ENCODE measurements at places on chromosomes 6 and 20. TPM values are rescaled to one million over a fixed set of nuclear protein-coding genes. Genes with fewer than 3 reads are reported as not detected.

GRCh38 chr6:150212778-150213177, 69.9 kb downstream of the PPP1R14C start:
- no peaks in the 10 kb centered on the region for H3K27me3 ChIP-seq
- no peaks in the 10 kb centered on the region for H3K36me3 ChIP-seq
- H3K27ac ChIP-seq = no peak overlapping the region
- no peak for DNase-seq

DNA sequence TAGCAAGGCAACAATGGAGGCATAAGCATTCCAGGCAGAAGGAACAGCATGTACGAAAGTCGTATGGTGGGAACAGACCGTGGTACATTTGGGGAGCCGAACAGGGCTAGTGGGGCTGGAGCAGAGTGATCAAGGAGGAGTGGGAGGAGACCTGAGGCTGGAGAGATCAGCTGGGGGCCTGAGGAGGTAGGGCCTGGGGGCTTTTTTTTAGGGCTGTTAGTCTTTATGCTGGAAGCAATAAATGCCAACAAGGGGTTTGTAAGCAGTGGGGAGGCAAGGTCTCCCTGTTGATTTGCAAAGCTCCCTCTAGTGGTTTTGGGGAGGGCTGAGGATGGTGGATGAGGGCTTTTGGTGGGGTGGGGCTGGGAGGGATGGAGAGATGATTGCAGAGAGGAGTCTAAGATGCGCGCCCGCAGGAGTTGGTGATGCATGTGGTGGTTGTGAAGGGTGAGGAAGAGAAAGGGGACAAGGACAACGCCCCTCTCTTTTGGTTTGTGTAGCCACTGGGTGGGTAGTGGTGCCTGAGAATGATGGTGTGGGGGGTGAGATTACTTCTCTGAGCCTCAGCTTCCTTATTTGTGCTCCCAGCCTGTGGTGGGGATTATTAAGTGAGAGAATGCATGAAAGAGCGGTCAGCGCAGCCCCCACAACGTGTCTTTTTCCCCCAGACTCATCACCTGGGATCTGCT, 74.1 kb upstream of the TOX2 start:
- DNase-seq = no peak
- H3K4me3 ChIP-seq = no peak overlapping the region
- H3K27ac ChIP-seq = no peak overlapping the region
- peaks cover 4% of the 10 kb centered on the region for H3K27me3 ChIP-seq
- no peaks in the 10 kb centered on the region for H3K4me1 ChIP-seq

TPD52L1 gene
- 27.2 TPM for total RNA-seq

- H3K27me3 ChIP-seq = no peaks in the 10 kb centered on the region
- H3K4me3 ChIP-seq = no peak overlapping the region
- H3K4me1 ChIP-seq = no peaks in the 10 kb centered on the region
- no peak overlapping the region for H3K27ac ChIP-seq
- H3K36me3 ChIP-seq = no peaks in the 10 kb centered on the region
Measured at GRCh38 chr6:106446983-106447382, 86.5 kb downstream of the CRYBG1 start.

GRCh38 chr20:53387983-53388675, 205.5 kb downstream of the ZNF217 start:
- H3K27ac ChIP-seq = no peak overlapping the region
- no peak overlapping the region for H3K4me3 ChIP-seq
- no peaks in the 10 kb centered on the region for H3K4me1 ChIP-seq
- H3K36me3 ChIP-seq = no peaks in the 10 kb centered on the region
- H3K27me3 ChIP-seq = no peaks in the 10 kb centered on the region
- DNase-seq = no peak

MAFB gene
- total RNA-seq = 39.0 TPM

All from breast epithelium (tissue), 4 donors.